Lung (tissue), 17 donors: ENCODE measurements at places on chromosomes 12 and 14. TPM values are rescaled to one million over a fixed set of nuclear protein-coding genes. Genes with fewer than 3 reads are reported as not detected.

The RD3L gene
- total RNA-seq = not detected

DNA sequence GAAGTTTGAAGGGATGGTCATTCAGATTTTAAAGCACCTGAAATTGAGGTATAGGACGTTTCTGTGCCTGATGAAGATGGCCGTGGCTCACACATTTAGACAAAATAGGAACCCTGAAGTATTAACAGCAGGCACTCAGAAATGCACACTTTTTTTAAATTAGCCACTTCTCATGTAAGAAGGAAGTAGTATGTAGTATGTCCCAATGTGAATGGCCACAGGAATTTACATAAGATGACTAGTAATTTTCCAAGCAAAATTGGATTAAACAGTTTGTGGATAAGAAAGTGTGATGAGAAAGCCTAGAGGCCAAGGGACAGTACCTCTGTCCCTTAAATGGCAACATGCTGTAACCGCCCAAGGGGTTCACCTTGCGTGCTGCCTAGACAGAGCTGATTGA is 1.8 kb upstream of the MIS18BP1 start:
- H3K27ac ChIP-seq = no peak overlapping the region
- no peaks in the 10 kb centered on the region for H3K36me3 ChIP-seq

DNA sequence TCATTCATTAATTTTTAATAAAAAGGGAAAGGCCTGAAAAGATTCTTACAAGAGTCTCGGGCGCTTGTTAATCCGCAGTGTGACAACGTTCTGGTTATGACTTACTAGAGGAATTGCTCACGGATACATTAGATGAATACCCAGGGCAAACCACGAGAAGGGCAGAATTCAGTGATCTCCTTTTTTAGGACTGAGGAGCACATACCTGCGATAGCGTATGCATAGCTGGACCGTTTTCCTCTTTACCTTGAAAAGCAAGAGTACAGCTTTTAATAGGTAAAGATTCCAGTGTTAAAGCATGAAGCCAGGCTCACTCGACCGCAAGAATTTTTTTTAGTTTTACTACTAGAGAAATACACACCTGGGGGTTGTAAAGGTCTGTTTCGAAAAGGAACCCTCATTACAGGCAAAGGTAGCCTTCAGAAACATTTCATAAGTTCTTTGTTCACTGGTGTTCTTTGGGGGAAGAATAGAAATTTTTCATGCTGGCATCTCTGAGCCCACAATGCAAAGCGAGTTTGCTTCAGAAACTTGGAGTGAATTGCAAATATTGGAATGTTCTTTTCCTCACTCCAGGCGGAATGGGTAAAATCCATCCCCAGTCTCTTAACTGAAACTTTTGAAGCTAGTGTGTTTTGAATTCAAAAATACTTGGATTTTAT is 953 bp downstream of the MAPK1IP1L start:
- H3K27me3 ChIP-seq = no peaks in the 10 kb centered on the region
- H3K36me3 ChIP-seq = peaks cover 1% of the 10 kb centered on the region
- peak; percentile 79 for DNase-seq
- H3K4me1 ChIP-seq = peaks cover under 1% of the 10 kb centered on the region
- H3K27ac ChIP-seq = peak overlapping the region; percentile 100

- no peak overlapping the region for H3K4me3 ChIP-seq
- no peaks in the 10 kb centered on the region for H3K36me3 ChIP-seq
- no peak overlapping the region for H3K27ac ChIP-seq
- DNase-seq = no peak
- H3K4me1 ChIP-seq = no peaks in the 10 kb centered on the region
These were observed 15.1 kb downstream of the PHETA1 start for GRCh38 chr12:111353603-111354295.

DNA sequence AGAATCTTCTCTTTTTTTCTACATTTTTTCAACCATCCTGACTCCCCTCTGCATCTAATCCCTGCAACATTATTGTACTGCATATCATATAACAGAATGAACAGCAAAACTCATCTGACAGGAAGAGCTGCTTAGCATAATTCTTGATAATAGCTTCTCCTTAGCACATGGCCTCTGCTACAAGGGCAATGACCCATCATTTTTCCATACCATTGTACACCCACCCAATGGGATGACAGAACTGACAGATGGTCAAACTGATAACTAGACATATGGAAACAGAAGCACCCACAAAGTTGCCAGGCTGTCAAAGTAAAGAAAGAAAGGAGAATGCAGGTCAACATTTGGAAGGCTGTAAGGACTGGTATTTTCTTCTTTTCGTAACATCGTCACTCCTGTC is 390.4 kb upstream of the USP15 start:
- no peaks in the 10 kb centered on the region for H3K4me1 ChIP-seq
- no peaks in the 10 kb centered on the region for H3K27me3 ChIP-seq
- DNase-seq = no peak

DNA sequence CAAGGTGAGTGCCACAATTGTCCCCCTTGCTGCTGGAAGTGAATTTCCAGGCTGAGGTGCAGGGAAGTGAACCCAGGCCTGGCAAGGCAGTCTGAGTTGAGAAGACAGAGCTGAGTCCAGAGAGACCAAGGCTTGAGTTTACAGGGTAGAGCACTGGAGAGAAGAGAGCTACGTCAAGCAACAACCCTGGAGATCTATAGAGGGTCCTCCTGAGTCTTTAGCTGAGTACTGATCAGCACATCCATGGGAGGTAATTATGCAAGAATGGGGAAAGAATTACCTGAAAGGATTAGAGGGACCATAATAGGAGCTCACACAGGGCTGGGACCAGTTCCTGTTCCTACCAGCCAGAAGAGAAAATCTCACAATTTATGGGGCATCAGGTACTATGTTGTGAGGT is 190.7 kb downstream of the NEDD1 start:
- no peak overlapping the region for H3K27ac ChIP-seq
- H3K27me3 ChIP-seq = no peaks in the 10 kb centered on the region
- no peaks in the 10 kb centered on the region for H3K36me3 ChIP-seq
- H3K4me1 ChIP-seq = no peaks in the 10 kb centered on the region
- no peak overlapping the region for H3K4me3 ChIP-seq

DNA sequence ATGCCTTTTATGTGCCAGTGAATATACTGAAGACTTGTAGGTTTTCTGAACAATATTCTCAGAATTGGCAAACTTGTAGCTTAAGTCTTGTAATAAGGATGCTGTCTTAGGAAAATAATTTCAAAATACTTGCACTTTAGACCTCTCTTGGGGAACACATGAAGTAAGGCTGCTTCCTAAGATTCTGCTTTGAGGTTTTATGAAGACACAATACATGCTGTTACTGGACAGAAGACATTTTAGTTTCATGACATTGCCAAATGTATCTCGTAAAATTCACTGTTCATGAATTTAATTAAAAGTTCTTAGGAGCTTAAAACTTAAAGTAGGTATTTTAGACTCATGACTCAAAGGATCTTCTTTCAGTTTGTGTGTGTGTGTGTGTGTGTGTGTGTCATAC is 80.7 kb downstream of the RAD51B start:
- H3K4me3 ChIP-seq = no peak overlapping the region
- no peaks in the 10 kb centered on the region for H3K4me1 ChIP-seq
- H3K36me3 ChIP-seq = peaks cover 7% of the 10 kb centered on the region

- no peaks in the 10 kb centered on the region for H3K36me3 ChIP-seq
- H3K27ac ChIP-seq = no peak overlapping the region
- DNase-seq = no peak
- H3K27me3 ChIP-seq = no peaks in the 10 kb centered on the region
- H3K4me3 ChIP-seq = no peak overlapping the region
These were observed 19.3 kb upstream of the NCOR2 start for GRCh38 chr12:124586756-124587155.
